ENCODE measurements at places on chromosomes 5 and 9.

- DNase-seq = no peak
These were observed 78.0 kb downstream of the AMBP start for GRCh38 chr9:114000063-114000454.

DNA sequence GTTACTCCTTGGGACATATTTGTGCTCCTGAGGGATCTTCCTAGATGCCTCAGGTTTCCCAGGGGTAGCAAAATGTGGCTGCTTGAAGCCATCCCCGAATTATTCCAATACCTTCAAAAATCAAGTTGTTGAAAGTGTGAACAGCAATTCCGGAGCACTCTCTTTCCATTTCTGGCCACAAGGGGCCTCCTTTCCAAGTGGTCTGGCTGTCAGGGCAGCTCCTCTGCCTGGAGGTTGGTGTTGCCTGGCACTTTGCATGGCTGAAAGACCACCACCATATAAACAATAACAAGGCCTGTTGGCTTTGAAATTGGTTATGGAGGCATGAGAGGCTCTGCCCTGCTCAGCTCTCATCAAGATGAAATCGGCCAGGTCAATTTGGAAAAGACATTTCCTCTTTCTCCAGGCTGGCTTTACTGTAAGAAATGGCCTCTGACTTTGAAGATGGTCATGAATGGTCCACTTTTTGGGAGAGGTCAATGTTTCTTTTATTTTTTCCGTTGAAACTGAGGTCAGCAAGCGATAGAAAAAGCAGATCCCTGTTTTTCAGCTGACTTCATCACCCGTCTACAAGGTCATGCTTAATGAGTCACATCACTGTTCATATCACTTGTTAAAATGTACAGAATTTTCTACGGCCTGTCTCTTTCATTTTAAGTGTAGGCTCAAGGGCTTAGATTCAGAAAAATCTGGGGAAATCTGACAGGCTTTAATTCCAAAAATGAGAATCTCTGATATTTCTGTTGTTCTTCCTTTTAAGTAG is 481.1 kb upstream of the ZNF608 start:
- peak; percentile 9 for DNase-seq

- DNase-seq = no peak
These were observed 269.6 kb downstream of the CEMIP2 start for GRCh38 chr9:71498691-71499090.

GRCh38 chr5:112986224-112986623 is 9.6 kb downstream of the DCP2 start:
- no peak for DNase-seq

GRCh38 chr9:86601697-86602096 is 247.5 kb upstream of the TUT7 start:
- no peak for DNase-seq

DNA sequence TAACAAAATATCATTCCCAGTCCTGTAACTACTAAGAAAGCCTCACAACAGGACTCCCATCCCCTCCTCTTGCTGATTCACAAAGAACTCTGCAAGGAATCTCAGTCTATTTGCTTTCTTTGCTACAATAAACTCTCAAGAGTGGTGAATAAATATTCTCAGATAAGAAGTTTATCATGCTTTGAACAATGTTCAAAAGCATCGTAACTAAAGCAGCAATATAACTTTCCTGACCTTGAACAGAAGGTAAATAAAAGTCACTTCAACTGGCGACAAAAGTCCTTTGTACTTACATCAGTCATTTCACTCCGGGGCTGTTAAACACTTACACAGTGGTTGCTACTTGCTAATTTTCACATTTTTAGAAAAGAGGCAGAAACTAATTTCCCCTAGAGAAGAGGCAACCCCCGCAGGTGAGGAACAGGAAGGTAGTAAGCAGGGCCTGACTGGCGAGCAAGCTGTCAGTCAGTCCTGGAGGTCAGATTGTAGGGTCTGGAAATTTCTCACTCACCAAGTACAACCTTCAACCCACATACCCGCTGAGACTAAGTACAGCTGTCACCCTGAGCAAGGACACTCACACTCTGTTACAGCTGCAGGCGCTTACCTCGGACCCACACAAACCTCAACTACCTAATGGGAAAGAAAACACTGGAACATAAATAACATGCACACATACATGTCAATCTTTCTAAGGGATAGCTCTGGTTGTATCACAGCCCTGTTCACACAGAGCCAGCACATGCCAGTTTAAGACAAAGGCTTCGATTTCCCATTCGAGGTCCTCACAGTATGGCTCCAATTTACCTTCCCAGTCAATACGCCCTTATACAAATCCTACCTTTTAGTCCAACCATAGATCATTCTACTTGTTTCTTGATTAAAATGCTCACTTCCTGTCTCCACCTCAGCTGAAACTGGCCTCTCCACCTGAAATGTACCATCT is 104.6 kb upstream of the RETREG1 start:
- no peak for DNase-seq

DNA sequence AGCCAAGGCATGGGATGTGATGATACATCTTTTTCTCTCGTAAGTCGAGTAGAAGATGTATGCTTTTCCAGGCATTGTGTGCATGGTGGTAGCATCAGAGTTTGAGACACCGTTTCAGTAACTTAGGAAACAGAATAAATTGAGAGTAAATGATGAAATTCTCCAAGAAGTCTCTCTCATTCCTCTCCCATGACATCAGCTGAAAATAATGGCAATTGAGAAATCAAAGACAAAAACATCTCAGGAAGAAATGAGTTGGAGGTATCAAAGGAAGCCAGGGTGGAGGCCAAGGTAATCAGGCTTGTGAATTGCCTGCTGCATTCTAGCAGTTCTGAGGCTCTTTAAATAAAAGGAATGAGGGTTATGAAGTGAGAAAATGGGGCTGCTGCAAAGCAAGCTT is 53.9 kb downstream of the SGCD start:
- DNase-seq = no peak

DNA sequence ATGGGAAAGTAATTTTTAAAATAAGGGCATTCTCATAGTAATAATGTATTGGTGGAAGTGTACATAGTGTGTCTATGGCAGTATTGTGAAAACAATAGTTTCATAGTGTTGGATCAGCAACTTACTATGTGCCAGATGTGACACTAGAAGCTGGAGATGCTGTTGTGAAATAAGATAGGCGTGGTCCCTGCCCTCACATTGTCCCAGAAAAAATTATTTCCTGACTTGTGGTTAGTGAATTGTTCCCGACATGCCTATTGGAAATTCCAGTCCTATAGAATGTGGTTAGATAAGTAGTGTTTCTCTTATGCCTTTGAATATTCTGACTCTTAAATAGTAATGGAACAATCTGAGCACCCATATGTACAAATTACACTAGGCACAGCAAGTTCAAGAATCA is 55.3 kb upstream of the MTAP start:
- DNase-seq = no peak

- peak; percentile 48 for DNase-seq
These were observed 764 bp downstream of the CAMLG start for GRCh38 chr5:134738963-134739661.

GRCh38 chr5:148969291-148969690 is 93.6 kb downstream of the SH3TC2 start:
- no peak for DNase-seq

- no peak for DNase-seq
These were observed 83.7 kb downstream of the GALNT10 start for GRCh38 chr5:154273963-154274827.

- no peak for DNase-seq
These were observed 281.1 kb downstream of the CD180 start for GRCh38 chr5:66915531-66915930.

- DNase-seq = no peak
These were observed 35.6 kb upstream of the NIM1K start for GRCh38 chr5:43156388-43156787.

GRCh38 chr5:104088876-104089778 is 526.5 kb upstream of the NUDT12 start:
- DNase-seq = no peak

- DNase-seq = peak; percentile 54
These were observed 1.6 kb downstream of the ZNF462 start for GRCh38 chr9:106864373-106865143.

- no peak for DNase-seq
These were observed 737 bp downstream of the RNF180 start for GRCh38 chr5:64166201-64166959.

- DNase-seq = peak; percentile 74
These were observed 60.6 kb downstream of the TMEM174 start for GRCh38 chr5:73233461-73234203.

- DNase-seq = no peak
These were observed 139.1 kb upstream of the CLINT1 start for GRCh38 chr5:157997991-157998504.

- peak; percentile 28 for DNase-seq
These were observed 729 bp upstream of the TMEM38B start for GRCh38 chr9:105693435-105694189.

GRCh38 chr9:81979196-81979595 is 9.4 kb upstream of the SPATA31D1 start:
- DNase-seq = no peak

GRCh38 chr5:78560000-78560855 is 88.3 kb downstream of the LHFPL2 start:
- DNase-seq = no peak

GRCh38 chr5:176878906-176879662 is 20.1 kb downstream of the HK3 start:
- no peak for DNase-seq

GRCh38 chr5:165881259-165881658 is 2375.8 kb downstream of the MAT2B start:
- DNase-seq = peak; percentile 14

- no peak for DNase-seq
These were observed 185.4 kb upstream of the SEMA6A start for GRCh38 chr5:116759860-116760640.

GRCh38 chr5:126234563-126235195 is 188.5 kb upstream of the GRAMD2B start:
- DNase-seq = peak; percentile 25

GRCh38 chr5:35794328-35794619 is 62.4 kb upstream of the IL7R start:
- no peak for DNase-seq

GRCh38 chr9:90423661-90424193 is 218.9 kb downstream of the DIRAS2 start:
- no peak for DNase-seq

Data from SK-N-SH (cell line).